ENCODE measurements at places on chromosomes 2 and 18.

GRCh38 chr2:60329225-60329624, 224.2 kb downstream of the BCL11A start:
- no peak for DNase-seq

DNA sequence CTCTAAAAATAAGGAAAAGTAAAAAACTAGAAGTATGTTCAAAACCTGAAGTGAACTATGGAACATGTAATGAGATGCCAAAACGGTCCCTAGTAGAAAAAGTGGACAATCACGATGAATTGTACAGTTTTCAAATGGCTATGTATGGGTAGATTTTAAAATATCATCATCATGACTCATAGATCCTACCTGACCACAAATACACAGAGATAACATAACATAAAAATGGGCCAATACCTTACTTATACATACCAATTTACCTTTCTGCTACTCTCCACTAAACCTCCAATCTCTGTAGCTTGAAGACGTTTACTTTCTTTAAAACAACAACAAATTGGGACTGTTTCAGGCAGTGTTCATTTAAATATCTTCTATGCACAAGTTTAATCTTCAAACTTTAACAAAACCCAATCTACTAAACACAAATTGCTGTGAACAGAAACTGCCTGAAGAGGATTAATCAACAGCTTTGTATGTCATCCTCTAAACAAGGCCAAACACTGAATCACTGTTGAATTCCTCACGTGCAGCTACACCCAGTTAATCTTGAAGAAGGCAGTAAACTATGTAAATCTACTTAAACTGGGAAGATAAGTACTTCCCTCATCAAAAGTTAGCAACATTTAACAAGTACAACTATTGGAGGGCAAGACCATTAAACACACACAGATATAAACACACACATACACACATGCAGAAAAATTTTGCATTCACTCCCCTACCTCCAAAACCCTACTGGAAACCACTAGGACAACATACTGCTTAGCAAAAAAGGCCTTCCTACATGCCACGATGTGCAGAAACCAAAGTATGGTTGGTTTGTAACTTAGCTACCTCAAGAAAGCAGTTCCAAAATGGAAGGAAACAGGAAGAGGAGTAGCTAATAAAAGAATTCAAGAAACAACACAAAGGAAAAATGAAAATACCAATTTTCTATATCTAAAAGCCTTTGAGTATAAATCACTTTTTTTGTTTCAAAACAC, 90.3 kb downstream of the RBMS1 start:
- DNase-seq: no peak

GRCh38 chr2:241034490-241035141, 36.2 kb downstream of the SNED1 start:
- no peak for DNase-seq

- DNase-seq: no peak
Observed at GRCh38 chr18:7793100-7793499, 226.0 kb downstream of the PTPRM start.

- peak; percentile 75 for DNase-seq
Observed at GRCh38 chr2:219475697-219476651, 22.7 kb upstream of the GMPPA start.

GRCh38 chr2:96144481-96145035, 682 bp downstream of the DUSP2 start:
- no peak for DNase-seq

- DNase-seq: no peak
Observed at GRCh38 chr2:238893349-238894000, 45.6 kb downstream of the TWIST2 start.

GRCh38 chr2:120622159-120622869, 113.4 kb upstream of the GLI2 start:
- no peak for DNase-seq

GRCh38 chr18:78754311-78755043, 225.1 kb upstream of the SALL3 start:
- DNase-seq: no peak

DNA sequence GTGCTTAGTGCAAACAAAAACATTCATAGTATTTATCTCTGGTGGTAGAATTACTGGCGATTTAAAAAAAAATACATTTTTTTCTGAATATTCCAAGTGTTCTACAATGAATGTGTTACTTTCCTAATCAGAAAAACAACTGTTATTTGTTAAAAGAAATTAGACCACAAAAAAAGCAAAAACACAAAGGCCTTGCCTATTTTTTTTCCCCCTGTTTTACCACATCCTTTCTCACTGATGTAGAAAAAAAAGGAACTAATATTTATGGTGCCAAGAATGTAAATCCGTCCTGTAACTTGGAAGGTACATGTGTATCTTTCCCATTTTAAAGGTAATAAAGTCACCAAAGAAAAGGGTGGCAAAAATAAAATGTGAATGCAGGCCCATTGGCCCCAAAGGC, 28.4 kb upstream of the MGAT4A start:
- DNase-seq: no peak

DNA sequence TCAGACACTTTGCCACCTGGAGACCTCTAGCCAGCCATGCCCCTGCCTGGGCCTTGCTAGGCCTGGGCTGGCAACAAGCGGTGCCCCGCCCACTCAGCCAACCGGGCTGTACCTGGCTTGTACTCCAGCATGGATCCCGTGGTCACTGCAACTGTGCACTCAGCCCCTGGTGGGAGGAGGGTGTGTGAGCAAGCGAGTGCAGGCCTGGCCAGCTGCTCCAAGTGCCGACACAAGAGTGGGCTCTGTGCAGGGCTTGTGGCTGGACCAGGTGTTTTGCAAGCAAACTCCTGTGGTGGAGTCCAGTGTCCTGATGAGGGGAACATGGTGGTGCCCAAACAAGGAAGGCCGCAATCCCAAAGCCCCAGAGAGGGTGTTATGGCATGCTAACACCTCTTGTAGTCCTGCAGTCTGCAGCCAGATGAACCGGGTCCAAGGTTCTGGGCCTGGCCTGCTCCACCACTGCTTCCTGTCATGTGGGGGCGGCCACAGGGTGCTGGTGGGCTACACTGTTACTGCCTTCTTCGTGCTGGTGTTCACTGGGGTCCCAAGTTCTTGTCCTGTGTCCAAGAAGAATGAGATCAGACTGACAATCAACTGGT, 60.1 kb upstream of the CD28 start:
- DNase-seq: no peak

DNA sequence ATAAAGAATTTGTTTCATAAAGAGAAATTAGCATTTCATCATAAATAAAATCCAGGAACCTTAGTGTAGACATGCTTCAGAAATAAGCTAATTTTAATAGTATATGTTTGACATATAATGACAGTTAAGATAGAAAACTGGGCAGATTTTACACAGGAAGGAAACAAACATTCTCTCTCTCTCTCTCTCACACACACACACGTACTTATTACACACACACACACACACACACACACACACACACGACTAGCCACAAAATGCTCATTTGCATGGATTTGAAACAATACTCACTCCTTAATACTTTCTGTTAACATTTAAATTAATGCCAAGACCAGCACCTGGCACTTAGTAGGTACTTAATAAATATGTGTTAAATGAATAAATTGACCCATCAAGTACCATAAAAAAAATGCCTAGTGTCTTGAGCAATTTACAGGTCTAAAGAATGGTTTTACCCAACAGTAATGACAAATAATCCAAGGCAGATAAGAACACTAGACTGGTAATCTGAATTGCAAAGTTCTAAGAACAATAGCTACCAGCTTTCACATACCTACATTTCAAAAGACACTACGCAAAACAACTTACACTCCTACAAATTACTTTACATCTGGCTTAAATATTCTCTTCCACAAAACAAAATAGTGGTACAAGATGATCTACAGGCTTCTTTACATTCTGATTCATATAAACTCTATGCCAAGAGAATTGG, 2.9 kb upstream of the GALNT3 start:
- no peak for DNase-seq

DNA sequence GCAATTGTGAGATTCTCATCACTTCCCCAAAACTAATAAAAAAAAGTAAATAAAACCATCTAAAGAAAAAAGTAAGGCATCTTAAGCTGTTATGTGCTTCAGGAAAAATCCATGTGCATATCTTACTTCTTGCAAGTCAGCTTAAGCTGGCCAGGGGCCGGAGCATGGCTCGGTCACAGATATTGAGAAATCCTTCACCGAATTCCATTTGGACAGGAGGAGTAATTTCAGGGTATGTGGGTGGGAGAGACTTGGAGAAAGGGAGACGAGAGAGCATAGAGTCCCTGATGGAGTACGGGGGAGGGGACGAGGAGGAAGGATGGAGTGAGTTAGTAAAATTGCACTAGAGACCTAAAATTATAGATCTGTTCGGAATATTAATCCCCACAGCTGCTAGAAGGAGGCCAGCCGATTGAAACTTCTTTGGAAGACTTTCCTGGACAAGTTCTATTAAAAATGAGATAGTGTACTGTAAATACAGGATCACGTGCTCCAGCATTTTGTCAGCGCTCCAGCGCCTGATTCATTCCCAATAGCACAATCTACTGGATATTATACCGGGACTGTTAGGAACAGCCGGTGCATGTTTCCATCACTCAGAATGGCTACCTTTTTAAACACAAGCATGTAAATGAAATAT, 438.5 kb downstream of the ZNF516 start:
- no peak for DNase-seq

GRCh38 chr2:242031481-242032019, 162.0 kb downstream of the RTP5 start:
- DNase-seq: no peak

DNA sequence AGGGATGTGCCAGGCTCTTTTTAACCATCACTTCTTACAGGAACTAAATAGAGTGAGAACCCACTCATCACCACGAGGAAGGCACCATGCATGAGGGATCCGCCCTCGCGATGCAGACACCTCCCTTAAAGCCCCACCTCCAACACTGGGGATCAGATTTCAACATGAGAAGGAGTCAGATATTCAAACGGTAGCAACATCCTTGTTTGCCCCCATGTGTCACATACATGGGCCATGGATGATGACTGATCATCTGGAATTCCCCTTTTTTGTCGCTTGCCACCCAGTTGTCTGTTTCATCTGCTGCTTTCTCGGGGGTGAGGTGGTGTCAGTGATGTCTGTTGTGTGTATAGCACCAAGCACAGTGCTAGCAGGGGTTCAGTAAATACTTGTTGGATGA, 57.9 kb downstream of the NCK2 start:
- DNase-seq: no peak

- DNase-seq: no peak
Observed at GRCh38 chr18:51430538-51430937, 233.1 kb upstream of the MEX3C start.

GRCh38 chr2:177165061-177165583, 47.5 kb upstream of the HNRNPA3 start:
- DNase-seq: no peak

DNA sequence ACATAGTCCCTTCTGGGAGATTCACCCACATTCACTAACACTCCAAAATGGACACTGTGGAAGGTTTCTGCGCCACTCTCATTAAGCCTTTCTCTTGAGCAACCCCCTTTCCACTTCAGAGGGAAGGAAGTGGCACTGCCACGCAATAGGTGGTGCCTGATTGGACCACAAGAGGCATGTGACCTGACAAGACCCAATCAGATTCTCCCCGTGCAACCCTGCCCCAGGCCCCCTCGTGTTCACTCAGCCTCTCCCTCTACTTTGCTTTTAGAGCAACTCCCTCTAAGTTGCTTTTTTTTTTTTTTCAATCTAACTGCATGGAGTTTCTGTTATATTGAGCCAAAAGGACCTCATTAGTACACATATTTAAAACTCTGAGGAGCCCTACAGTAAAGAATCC, 158.0 kb downstream of the EN1 start:
- no peak for DNase-seq

- DNase-seq: no peak
Observed at GRCh38 chr2:191086706-191087105, 64.1 kb downstream of the STAT4 start.

DNA sequence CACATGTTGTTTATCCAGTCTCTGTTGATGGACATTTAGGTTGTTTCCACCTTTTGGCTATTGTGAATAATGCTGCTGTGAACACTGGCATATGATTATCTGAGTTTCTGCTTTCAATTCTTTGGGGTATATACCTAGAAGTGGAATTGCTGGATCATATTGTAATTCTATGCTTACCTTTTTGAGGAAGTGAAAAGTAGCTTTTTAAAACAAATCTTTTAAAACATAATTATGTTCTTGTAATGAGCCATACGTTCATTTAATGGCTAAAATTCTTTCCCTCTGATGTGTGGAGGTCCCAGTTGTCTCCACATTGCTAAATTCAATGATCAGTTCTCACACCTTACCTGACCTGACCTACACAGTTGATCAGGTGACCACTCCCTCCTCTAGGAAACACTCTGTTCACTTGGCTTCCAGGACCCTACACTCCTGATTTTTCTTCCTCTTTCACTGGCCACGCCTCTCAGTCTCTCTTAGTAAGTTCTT, 27.8 kb upstream of the SERTAD2 start:
- DNase-seq: no peak

- DNase-seq: no peak
Observed at GRCh38 chr2:203909261-203909967, 27.1 kb upstream of the ICOS start.

GRCh38 chr2:64985447-64985846, 3.8 kb upstream of the SLC1A4 start:
- no peak for DNase-seq

- no peak for DNase-seq
Observed at GRCh38 chr2:198490748-198491147, 686.4 kb downstream of the PLCL1 start.

- DNase-seq: no peak
Observed at GRCh38 chr2:104434318-104434792, 419.6 kb upstream of the POU3F3 start.

DNA sequence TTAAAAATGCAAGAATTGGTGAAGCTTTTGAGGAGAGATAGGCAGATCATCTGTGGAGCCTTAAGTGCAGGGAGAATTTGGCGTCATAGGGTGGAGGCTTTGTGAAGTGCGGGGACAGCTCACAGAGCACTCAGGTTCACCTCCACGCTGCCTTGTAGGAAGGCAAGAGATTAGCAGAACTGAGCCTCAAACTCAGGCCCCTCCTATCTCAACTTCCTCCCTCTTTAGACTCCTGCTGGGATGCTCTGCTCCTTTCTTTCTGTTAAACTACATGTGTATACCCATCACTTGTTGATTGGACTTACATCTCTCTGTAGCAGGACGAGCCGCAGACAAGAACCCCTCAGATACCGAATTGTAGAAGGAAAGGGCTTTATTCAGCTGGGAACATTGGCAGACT, 422.2 kb downstream of the SETBP1 start:
- no peak for DNase-seq

DNA sequence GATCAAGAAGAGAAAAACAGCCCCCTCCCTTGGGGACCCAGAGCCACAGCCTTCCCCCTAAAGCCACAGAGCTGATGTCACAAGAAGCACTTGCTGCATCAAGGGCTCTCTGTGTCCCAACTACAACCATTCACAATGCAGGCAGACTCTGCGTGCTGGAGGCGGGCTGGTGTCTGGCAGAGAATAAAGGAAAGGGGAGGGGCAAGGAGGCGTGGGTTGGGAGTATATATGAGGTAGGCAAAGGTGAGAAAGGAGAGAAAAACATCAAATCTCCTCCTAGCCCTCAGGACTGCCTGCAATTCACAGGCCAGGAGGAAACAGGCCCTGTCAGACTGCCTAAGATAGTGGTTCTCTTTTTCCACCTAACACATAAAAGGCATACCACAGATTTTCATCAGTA, 48.8 kb upstream of the IHH start:
- no peak for DNase-seq

- DNase-seq: peak; percentile 53
Observed at GRCh38 chr18:58781627-58782194, 83.0 kb upstream of the ZNF532 start.

All from GM19239 (cell line).